Epithelial cell of proximal tubule (primary cell): ENCODE measurements at places on chromosomes 12 and 14.

GRCh38 chr12:124190312-124191023 lies 104.4 kb upstream of the RFLNA start:
- no peak for DNase-seq

DNA sequence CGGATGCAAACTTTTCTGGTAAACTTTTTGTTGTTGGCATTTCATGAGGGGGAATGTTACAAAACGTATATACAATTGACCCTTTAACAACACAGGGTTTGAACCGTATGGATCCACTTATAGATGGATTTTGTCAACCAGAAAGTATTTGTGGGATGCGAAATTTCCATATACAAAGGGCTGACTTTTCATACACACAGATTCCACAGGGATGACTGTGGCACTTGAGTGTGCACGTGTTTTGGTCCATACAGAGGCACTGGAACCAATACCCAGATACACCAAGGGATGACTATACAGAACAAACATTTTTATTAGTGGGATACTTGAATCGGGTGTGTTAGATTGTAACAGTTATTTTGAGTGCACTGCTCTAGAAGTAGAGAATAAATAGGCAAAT lies 29.8 kb upstream of the CCT2 start:
- no peak for DNase-seq

- DNase-seq: no peak
Measured at GRCh38 chr14:56026506-56026905, 91.7 kb upstream of the PELI2 start.

GRCh38 chr12:68800294-68800693 lies 7.7 kb upstream of the MDM2 start:
- DNase-seq: no peak

DNA sequence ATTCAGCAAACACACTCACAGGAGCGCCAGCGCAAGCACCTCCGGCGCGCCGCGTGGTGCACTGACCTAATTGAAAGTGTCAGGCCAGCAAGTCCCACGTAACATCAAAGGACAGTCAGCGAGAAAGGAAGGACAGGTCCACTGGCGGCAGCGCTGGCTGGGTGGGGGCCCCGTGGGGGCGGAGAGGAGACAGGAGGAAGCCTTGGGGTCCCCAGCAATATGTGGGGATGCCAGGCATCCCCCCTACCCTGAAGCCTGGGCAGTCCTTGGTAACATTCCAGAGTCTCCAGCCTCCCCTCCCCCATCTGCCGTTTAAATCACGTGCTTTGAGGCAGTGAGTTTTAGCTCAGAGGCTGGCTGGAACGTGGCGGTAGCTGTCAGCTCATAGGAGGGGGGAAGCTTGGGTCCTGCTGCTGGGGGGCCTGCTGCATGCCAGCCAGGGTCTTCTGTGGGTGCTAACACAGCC lies 159.2 kb downstream of the CALM1 start:
- no peak for DNase-seq

DNA sequence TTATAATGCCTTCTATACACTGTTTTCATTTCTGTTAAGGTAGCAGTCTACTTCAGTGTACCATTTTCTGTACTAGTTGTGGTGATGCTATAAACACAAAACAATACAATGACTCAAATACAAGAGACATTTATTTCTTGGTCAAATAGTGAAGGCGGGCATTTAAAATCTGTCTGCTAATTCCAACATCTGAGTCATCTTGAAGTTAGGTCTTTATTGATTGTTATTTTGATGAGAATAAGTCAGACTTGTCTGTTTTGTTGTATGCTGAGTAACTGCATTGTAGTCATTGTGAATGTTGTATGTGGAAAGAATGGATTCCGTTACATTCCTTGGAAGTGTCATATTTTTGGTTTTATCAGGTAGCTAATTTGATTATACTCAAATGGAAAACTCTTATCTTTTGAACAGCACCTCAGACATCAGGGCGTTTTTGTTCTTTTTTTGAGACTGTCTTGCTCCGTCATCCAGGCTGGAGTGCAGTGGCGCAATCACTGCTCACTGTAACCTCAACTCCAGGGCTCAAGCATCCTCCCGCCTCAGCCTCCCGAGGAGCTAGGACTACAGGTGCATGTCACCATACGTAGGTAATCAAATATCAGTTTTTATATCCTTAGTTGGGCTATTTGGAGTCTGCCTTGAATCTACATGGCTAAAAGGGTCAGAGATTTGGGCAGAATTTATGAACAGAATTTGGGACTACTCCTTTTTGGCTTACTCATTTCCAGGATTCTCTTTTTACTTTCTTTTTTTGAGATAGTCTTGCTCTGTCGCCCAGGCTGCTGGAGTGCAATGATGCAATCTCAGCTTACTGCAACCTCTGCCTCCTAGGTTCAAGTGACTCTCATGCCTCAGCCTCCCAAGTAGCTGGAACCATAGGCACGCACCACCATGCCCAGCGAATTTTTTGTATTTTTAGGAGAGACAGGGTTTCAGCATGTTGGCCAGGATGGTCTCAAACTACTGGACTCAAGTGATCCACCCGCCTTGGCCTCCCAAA lies 56.8 kb downstream of the PAPLN start:
- no peak for DNase-seq

DNA sequence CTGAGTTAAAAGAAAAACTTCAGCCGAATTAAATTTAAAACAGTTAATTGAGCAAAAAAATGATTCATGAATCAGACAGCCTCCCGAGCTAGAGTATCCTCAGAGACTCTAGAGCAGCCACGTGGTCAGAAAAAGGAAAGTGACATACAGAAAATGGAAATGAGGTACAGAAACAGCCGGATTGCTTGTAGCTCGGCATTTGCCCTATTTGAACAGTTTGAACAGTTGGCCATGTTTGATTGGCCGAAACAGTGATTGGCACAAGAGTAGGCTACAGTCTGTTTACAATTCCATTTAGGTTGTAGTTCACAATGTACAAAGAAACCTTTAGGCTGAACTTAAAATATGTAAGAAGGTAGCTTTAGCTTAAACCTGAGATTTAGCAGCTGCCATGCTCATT lies 12.9 kb upstream of the OXA1L start:
- no peak for DNase-seq

DNA sequence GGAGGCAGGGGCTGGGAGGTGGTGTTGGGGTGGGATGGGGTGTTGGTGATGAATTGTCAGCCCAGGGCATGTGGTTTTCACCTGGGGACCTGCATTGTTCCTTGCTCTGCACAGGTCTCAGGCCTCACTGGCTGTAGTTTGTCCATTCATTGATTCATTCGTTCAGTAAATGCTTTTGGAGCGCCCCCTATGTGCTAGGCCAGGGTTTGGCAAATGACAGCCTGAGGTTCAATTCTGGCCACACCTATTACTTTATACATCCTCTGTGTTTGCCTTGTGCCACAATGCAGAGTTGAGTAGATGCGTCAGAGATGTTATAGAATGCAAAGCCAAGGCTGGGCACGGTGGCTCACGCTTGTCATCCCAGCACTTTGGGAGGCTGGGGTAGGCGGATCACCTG lies 4.7 kb downstream of the ADCK1 start:
- no peak for DNase-seq

- DNase-seq: no peak
Measured at GRCh38 chr12:28036940-28037339, 64.4 kb upstream of the PTHLH start.

DNA sequence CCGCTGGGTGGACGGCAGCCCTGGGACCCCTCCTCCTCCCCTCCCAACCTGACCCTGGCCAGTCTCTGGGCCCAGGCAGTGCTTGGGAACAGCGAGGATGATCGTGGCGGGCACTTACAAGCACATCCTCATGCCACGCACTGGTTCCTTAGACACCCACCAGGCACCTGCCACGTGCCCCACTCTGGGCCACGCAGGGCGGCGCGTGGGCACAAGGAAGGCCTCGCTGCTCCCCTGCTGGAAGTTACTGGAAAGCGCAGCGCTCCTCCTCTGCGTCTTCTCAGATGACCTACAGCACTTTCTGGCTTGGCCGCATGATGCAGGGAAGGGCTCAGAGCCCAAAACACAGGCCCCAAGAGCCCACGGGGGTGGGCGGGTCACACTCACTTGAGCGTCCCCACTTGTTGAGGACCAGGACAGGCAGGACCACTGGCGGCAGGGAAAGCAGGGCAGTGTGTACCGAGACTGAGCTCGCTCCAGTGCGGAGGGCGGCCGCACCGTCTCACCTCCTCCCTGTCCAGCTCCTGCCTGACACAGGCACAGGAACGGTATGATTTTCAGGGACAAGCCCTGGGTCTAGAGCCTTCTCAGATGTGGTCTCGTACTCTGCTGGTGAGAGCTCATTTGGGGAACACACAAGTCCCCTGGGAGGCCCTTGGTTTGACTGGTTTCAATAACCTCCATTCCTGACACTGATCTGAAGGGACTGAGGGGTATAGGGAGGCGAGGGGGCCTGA lies 128.3 kb upstream of the EVL start:
- no peak for DNase-seq

DNA sequence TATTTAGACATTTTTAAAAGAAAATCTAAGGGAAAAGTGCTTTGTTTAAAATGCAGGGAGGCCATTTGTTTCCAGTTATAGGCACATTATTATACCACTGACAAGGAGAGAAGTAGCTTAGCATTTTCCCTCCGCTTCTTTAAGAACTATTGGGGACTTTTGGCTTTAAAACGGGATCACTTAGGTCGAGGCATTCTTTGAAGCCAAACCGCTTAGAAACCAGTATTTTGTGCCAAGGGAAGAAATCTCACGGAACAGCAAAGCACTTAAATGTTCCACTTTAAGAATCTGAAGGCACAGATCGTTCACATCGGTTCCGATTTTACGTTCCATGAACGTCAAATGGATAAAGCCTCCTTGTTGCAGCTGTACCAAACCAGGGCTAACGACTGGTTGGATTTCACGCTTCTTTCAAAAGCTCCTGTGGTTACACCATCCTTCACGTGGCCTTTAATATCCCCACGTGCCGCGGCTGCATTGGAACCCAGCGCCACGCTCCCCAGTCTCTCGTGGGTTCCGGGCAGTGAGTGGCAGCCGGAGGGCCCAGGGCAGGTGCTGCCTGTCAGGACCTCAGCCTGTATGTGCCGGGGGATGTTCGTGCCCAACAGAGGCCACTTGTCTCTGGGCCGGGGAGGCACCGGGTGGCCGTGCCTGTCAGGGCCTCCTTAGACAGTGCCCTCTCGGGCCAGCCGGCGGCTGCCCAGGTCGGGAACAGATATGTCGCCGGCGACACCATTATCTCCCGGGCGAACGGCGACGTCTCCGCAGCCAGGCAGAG lies 195.4 kb downstream of the KIF26A start:
- no peak for DNase-seq

DNA sequence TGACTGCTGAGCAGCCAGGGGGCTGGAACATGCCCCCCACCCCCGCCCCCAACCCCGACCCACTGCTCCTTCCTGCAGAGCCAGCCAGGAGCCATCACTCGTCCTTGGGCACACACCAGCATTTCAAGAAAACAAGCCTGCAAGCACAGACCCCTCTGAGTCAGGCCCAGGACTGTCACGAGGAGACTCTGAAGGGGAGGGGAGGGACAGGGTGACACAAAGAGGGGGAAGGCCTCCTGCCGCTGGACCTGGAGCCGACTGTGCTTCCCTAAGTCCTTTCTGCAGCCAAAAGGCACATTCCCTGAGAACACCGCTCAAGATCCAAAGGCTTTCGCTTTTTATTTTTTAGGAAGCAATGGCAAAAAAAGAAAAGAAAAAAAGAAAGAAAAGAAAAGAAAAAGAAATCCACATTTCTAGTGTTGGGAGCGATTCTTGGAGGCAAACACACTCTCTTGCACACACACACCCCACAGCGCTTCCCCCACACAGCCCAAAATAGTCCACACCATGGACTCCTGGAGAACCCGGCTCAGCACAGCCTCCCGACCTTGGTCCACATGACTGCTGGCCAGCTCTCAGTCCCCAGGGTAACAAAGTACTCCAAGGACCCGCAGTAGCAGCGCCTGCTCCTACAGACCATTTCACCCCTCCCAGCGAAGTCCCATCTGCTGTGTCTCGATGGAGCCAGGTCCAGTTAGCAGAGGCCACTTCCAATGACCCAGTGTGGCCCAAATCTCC lies 101.7 kb downstream of the DPF3 start:
- no peak for DNase-seq

GRCh38 chr12:117518594-117519270 lies 157.3 kb upstream of the NOS1 start:
- no peak for DNase-seq
